NCI-H2171 treated with DMSO at 0.1 percent for 48 hours (cell line): ENCODE measurements at places on chromosomes 13 and 19.

DNA sequence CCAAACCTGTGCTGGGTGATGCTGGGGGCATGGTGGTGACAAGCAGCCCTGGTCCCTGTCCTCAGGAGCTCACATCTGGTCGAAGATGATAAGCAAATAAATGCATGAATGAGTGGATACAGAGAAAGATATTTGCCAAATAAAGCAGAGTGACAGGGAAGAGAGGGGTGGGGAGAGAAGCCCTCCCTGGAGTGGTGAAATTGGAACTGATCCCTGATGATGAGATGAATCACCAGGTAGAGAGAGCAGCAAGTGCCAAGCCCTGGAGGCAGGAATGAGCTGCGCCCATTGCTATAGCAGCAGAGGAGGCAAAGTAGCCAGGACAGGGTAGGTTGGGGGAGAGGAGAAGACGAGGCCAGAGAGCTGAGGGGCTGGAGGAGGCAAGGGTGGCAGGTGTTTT lies 13.7 kb downstream of the FXYD5 start:
- DNase-seq: no peak

DNA sequence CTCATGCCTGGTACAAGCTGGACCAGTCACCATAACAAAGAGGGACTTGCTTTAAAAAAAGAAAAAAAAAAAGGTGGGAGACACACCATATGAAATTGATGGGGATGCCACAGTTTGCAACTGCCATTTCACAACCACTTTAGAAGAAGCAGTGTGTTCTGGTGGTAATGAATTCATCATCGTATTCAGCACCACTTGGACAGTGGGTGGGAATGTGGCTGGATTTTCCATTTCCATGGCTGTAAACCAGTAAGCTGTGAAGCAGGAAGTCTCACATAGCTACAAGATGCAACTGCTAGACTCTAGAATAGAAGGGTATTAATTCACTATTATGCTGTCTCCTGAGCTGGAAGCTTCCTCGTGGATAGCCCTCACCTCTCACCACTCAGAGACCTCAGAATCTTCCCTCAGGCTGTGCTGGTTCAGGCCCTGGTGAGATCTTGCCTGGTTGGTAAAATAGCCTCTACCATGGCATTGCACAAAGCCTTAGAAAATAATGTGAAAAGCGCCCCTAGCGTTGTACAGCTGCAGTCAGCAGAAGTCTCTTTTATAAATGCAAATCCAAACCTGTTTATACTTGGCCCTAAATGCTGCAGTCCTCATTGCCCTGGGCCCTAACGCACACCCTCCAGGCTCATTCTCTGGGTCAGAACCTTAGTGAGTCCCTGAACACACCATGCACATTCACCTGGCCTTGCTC lies 150.7 kb downstream of the KCTD15 start:
- no peak for DNase-seq

DNA sequence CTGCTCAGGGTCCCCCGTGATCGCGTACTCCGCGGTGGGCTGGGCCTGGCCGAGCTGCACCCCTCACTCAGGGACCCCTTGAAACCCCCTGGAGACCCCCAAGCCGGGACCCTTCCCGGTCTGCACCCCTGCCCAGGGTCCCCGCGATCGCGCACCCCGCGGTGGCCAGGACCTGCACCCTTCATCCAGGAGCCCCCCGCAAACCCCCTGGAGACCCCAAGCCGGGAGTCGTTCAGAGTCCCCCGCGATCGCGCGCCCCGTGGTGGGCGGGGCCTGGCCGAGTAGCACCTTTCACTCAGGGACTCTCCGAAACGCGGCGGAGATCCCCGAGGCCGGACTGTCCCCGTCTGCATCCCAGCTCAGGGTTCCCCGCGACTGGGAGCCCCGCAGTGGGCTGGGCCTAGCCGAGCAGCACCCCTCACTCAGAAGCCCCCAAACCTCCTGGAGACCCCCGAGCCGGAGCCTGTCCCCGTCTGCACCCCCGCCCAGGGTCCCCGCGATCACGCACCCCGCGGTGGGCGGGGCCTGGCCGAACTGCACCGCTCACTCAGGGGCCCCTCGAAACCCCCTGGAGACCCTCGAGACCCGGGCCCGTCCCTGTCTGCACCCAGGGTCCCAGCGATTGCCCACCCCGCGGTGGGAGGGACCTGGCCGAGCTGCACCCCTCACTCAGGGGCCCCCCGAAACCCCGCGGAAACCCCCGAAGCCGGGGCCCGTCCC lies 748 bp downstream of the LMNB2 start:
- DNase-seq: no peak

- no peak for DNase-seq
Measured at GRCh38 chr19:55460670-55461258, 678 bp downstream of the ISOC2 start.
